Activated T-cell treated with anti-CD3 and anti-CD28 coated beads, Interleukin-2, amount 50 U/mL, for 72 hours (primary cell): ENCODE measurements at places on chromosomes 11 and 22. TPM values are rescaled to one million over a fixed set of nuclear protein-coding genes. Genes with fewer than 3 reads are reported as not detected.
A peak's percentile ranks its signal among the peaks of the same experiment; 100 is the strongest.

- DNase-seq: no peak
These were observed 86.9 kb downstream of the SYN3 start for GRCh38 chr22:32971276-32971675.

GRCh38 chr11:3123761-3124733 is 41.1 kb downstream of the OSBPL5 start:
- DNase-seq: no peak

MPZL2 gene
- 10.1 TPM for total RNA-seq

- DNase-seq: no peak
These were observed 62.2 kb upstream of the HEPHL1 start for GRCh38 chr11:93958991-93959390.

DNA sequence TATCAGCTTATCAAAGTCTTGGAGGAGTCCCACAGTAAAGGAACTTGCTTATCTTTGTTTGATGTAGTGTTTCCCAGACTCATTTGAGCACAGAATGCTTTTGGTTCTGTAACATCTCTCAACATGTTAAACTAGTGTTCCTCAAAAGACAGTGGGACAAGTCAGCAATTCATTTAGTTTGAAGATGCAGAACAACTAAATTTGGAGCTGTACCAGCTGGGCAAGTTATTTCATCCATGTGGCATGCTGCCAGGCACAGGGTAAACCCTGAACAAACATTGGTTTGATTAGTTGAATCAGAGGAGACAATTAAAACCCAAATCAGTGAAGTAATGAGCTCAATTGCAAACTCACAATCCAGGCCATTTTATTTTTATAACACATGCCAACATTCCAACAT is 141.2 kb downstream of the CSNK2A3 start:
- DNase-seq: no peak

GRCh38 chr11:69442012-69442806 is 39.3 kb upstream of the LINC01488 start:
- peak; percentile 15 for DNase-seq

DNA sequence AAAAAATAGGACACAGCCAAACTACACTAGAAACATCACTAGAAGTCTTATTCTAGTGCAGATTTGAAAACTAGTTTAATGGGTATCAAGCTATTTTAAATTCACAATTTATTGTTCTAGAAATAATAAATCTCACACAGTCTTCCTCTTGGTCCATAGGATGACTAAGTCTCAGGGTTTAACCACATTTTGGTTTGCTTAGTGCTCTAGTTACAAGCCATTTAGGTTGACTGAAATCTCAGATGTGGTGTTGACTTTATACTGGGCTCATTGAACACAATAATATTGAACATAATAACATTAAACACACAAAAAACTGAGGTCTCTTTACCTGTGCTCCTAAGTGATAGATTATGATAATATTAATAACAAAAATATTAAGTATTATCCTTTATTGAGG is 760.3 kb upstream of the CCDC179 start:
- no peak for DNase-seq

DNA sequence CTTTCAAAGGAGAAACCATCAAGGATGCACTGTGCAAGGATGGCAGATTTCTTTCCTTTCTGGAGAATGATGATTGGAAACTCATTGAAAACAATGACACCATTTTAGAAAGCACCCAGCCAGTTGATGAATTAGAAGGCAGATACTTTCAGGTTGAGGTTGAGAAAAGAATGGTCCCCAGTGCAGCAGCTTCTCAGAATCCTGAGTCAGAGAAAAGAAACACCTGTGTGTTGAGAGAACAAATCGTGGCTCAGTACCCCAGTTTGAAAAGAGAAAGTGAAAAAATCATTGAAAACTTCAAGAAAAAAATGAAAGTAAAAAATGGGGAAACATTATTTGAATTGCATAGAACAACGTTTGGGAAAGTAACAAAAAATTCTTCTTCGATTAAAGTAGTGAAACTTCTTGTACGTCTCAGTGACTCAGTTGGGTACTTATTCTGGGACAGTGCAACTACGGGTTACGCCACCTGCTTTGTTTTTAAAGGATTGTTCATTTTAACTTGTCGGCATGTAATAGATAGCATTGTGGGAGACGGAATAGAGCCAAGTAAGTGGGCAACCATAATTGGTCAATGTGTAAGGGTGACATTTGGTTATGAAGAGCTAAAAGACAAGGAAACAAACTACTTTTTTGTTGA is 9.8 kb downstream of the FAM111A start:
- peak; percentile 45 for DNase-seq

- DNase-seq: no peak
These were observed 79.5 kb downstream of the RAB30 start for GRCh38 chr11:82992223-82992622.

GRCh38 chr11:23755769-23756168 is 741.1 kb upstream of the LUZP2 start:
- DNase-seq: no peak

DNA sequence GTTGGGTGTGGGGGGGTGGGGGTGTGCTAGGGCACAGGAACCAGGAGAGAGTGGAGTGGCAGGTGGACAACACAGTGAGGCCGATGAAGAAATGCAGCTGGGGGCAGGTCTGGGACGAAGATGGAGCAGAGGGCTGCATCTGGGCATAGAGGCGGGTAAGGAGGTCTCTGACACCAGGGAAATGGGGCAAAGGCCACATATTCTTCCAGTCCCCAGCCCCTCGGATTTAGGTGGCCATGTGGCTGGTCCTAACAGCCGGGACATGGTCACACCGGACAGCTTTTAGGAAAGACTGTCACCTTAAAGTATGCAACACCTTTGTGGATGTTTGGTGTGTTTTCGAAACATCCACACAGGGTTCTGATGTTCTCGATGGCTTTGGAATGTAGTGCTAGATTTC is 5.0 kb upstream of the PARVG start:
- no peak for DNase-seq

DNA sequence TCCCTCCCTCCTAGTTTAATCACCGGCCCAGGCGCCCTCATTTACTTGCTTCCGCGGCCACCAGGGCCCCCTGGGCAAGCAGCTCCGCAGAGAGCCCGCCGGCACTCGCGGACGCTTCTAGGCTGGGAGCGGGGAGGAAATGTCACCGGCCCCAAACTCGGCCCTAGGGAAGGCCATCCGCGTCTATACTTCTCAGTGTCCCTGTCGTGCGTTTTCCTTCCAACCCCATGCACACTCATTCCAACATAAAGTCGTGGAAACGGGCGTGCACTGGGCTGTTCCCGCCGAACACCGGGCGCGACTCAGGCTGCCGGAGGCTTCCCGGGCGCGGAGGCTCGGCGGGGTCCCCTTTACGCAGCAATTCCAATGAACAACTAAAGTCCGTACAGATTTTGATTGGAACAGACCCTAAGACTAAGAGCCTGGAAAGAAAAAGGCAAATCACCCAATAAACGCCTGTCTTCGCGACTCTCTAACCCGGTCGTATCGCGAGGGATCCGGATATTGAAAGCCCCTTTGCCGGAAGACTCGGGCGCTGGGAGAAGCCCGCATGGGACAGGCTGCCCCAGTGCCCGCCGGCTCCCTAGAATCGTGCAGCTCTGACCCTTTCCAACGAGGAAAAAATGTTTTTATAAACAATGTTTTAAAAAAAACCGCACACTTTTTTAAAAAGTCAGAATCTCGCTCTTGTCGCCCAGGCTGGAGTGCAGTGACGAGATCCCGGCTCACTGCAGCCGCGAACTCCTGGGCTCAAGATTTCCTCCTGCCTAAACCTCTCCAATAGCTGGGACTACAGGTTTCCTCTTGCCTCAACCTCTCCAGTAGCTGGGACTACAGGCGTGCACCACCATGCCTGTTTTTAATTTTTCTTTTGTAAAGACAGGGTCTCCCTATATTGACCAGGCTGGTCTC is 1.3 kb upstream of the BARX2 start:
- DNase-seq: peak; percentile 14

- peak; percentile 28 for DNase-seq
These were observed 3.7 kb downstream of the INSC start for GRCh38 chr11:15118431-15118830.

GGT1 gene
- total RNA-seq: 34.4 TPM

GRCh38 chr22:42363892-42364291 is 68.3 kb downstream of the NFAM1 start:
- no peak for DNase-seq
